CD4-positive, alpha-beta T cell treated with Interleukin-10 for 1 hour (primary cell): ENCODE measurements at places on chromosomes 1 and 21.
A peak's percentile ranks its signal among the peaks of the same experiment; 100 is the strongest.

- DNase-seq = no peak
Observed at GRCh38 chr1:187244623-187245022, 415.9 kb downstream of the PLA2G4A start.

DNA sequence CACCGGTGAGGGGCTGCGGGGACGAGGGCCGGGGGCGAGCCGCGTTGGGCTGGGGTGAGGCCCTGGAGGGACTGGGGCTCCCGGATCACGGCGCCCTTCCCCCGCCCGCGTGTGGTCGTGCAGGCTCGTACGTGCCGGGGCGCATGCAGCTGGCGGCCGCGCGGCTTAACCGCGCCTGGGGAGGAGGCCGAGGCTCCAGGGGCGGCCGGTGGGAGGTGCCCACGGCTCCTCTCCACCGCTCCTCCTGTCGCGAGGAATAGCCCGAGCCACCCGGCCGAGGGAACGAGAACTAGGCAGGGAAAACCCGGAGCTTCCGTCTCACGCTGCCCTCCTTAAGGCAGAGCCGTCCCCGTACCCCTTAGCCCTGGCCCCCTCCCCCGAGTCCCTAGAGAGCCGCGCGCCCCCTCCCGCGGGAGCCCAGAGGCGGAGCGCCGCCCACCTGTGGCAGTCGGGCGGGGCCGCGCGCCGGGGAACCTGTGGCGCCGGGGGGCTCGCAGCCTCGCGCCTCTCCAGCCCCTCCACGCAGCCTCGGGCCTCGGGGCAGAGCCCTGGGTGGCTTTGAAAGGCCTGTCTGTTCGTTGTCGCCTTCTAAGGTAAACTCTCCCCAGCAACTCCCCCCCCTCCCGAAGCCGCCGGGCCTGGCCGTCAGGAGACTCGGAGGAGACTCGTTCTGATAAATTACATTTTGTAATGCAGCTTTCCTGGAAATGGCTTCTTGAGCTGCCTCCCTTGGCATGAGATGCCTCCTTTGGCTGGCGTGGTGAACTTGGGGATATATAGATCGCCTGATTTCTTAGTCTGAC, 746 bp downstream of the AK4 start:
- DNase-seq = no peak

GRCh38 chr1:107950464-107950863, 14.5 kb downstream of the VAV3 start:
- no peak for DNase-seq

- peak; percentile 46 for DNase-seq
Observed at GRCh38 chr1:15620155-15620545, 2.9 kb downstream of the DDI2 start.

GRCh38 chr1:176876966-176877515, 287.5 kb downstream of the ASTN1 start:
- DNase-seq = no peak

GRCh38 chr1:247113094-247113497, 8.9 kb upstream of the ZNF669 start:
- DNase-seq = no peak

- DNase-seq = no peak
Observed at GRCh38 chr1:66575739-66576138, 41.8 kb downstream of the SGIP1 start.

DNA sequence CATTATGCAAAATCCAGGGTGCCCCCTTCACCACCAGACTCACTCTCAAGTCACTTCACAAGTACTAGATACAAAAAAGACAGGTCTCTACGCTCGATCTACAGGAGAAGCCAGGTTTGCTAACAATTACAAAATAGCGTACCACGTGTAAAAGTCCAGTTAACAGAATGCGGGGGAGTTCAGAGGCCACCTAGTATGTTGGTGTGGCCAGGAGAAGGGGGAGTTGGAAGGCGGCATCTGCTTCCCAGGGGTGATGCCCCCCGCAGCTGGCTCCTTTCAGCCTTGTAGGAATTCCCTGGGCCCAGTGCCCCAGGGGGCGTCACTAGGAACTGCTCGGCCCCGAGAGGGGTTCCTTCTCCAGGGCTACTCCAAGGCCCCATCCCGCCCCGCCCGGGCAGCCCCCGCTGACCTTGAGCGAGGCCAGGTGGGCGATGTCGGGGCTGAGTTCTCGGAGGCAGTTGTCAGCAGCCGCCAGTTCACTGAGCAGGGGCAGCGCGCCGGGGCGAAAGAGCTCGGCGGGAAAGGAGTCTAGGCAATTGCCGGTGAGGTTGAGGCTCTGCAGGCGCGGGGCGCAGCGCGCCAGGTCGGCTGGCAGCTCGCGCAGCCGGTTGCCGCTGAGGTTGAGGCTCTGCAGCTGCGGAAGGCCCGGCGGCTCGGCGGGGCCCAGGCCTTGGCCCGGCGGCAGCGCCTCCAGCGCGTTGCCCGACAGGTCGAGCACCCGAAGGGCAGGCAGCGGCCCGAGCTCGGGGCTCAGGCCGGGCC, 664 bp downstream of the LRRC47 start:
- DNase-seq = no peak

- DNase-seq = no peak
Observed at GRCh38 chr1:54376430-54377039, 29.7 kb downstream of the SSBP3 start.

DNA sequence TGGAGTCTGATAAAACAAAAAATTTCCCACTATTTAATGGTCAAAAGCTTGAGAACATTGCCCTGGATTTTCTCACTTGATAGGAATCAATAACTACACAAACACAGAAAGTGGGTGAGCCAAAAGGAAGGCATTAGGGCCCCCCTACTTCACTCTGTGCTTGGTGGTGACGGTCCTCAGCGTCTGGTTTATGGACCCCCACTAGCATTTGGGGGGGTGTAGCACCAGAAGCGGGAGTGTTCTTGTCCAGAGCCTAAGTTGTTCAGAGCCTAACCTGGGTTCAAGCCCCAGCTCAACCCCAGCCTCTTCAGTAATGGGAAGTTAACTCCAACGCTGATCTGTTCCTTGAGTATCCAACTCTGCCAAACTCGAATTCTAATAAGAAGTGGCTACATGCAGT, 33.1 kb downstream of the STPG1 start:
- DNase-seq = no peak

GRCh38 chr1:57633056-57633455, 209.2 kb upstream of the DAB1 start:
- DNase-seq = no peak
